ENCODE measurements at places on chromosomes 12 and 14. TPM values are rescaled to one million over a fixed set of nuclear protein-coding genes. Genes with fewer than 3 reads are reported as not detected.

TMEM63C gene
- total RNA-seq, result 3.9 TPM

OR11H6 gene
- total RNA-seq, result not detected

CHPT1 gene
- 278 TPM for total RNA-seq

ATG14 gene
- total RNA-seq, result 14.6 TPM

INSM2 gene
- not detected for total RNA-seq

SPATS2 gene
- total RNA-seq, result 22.0 TPM

RHEBL1 gene
- 1.3 TPM for total RNA-seq

AQP2 gene
- not detected for total RNA-seq
